Adrenal gland (tissue), 19 donors: ENCODE measurements at places on chromosomes 3 and 15. TPM values are rescaled to one million over a fixed set of nuclear protein-coding genes. Genes with fewer than 3 reads are reported as not detected.

The CHRM5 gene
- total RNA-seq, result not detected

The STRC gene
- total RNA-seq, result 0.09 TPM

DNA sequence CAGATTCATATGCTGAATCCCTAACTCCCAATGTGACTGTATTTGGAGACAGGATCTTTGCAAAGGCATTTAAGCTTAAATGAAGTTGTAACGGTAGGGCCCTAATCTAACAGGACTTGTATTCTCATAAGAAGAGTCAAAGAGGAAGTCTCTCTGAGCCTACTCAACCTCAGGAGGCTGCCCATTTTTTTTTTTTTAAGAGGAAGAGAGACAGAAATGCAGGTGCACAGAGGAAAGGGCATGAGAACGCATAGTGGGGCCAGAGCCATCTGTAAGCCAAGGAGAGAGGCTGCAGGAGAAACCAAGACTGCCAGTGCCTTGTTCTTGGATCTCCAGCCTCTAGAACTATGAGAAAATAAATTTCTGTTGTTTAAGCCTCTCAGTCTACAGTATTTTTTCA lies 28.4 kb downstream of the ZNF860 start:
- DNase-seq, result no peak

DNA sequence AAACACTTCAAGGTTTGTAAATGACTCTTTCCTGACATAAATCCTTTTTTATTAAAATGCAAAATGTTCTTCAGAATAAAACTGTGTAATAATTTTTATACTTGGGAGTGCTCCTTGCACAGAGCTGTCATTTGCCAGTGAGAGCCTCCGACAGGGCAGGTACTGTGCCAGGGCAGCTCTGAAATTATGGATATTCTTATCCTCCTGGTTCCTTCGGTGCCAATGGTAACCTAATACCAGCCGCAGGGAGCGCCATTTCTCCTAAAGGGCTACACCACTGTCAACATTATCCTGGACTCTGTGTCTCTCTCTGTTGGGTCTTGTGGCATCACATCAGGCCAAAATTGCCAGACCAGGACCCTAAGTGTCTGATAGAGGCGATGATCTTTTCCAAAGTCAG lies 33.0 kb downstream of the CHDH start:
- DNase-seq, result no peak

GRCh38 chr3:196016485-196016884 lies 65.4 kb downstream of the TFRC start:
- DNase-seq, result no peak

GRCh38 chr3:73473181-73473897 lies 151.4 kb downstream of the PDZRN3 start:
- no peak for DNase-seq

- DNase-seq, result peak; percentile 74
These were observed 244.5 kb downstream of the RBMS3 start for GRCh38 chr3:29525254-29525881.

- no peak for DNase-seq
These were observed 59.5 kb upstream of the STRIT1 start for GRCh38 chr3:155352900-155353490.

GRCh38 chr3:49076646-49077045 lies 17.2 kb downstream of the QRICH1 start:
- no peak for DNase-seq
